ENCODE measurements at places on chromosomes 3 and 15.

- DNase-seq: no peak
These were observed 66.0 kb downstream of the IGSF11 start for GRCh38 chr3:118968640-118969039.

GRCh38 chr3:61894988-61895935 lies 333.9 kb downstream of the PTPRG start:
- no peak for DNase-seq

DNA sequence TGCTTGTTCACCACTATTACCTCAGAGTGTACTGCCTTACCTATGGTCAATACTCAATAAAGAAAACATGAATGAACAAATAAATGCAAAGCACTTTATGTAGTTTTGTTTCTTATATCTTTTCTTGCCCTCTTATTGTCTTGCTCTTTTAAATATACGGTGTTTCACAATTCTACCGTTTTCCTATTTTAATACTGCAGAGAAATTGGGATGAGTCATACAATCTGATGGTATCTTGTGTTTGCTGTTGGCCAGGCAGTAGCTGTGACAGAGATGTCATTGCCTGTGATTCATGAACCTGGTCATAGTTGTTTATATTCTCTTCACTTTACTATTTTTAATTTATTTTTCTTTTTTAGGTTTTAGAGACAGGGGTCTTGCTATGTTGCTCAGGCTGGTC lies 48.3 kb downstream of the SERP1 start:
- no peak for DNase-seq

DNA sequence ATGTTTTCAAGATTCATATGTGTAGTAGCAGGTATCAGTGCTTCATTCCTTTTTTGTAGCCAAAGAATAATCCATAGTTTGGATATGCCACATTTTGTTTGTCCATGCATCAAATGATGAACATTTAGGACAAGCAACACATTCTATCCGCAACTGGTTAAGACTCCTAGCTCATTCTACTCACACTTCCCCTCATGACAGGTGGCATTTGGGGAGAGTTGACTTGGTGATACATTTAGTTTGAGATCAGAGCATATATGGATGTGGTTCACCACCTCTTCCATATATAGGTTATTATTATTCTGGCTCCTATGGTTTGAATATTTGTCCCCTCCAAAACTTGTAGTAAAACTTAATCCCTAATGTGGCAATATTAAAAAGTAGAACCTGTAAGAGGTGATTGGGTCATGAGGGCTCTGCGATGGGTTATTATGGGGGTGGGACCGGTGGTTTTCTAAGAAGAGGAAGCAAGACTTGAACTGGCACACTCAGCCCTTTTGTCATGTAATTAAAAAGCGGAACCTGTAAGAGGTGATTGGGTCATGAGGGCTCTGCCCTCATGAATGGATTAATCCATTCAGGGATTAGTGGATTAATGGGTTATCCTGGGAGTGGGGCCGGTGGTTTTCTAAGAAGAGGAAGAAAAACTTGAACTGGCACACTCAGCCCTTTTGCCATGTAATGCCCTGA lies 75.3 kb upstream of the HRH1 start:
- no peak for DNase-seq

DNA sequence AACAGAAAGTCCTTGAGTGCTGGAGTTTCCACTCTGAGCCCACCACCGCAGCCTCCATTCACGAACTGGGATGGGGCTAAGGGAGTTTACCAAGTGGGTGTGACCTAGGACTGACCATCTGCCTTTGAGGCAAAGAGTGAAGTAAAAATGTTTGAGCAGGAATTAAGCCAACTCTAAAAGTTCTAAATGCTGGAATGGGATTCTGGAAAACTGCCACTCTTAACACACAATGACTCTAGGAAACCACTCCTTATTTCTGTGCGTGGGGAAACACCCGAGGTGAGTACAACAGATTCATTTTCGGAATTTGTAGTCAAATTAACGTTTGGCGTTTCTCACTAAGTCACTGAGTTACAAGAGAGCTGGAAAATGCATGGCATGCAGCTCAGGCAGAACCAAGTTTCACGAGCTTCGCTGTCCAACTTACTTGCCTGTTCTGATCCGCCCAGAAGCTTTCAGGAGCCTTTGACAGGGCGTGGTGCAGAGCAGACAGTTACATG lies 31.6 kb downstream of the ISL2 start:
- no peak for DNase-seq

GRCh38 chr3:10852066-10852808 lies 36.2 kb downstream of the SLC6A11 start:
- no peak for DNase-seq

DNA sequence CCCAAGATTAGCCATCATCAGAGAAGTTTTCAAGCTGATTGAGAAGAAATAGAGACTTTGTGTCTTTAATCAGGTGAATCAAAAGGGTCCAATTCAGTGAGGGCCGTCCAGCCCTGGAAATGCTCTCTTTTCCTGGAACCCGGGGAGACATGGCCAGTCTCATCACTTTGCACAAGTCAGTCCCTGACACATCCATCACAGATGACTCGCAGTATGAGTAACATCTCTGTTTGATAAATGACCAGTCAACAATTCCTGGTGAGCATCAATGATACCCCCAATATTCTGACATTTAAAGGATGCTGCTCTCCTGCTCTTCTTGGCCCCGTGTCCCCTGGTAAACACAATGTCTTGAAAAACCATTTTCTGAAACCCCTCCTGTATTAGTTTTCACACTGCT lies 26.7 kb downstream of the C3orf20 start:
- no peak for DNase-seq

DNA sequence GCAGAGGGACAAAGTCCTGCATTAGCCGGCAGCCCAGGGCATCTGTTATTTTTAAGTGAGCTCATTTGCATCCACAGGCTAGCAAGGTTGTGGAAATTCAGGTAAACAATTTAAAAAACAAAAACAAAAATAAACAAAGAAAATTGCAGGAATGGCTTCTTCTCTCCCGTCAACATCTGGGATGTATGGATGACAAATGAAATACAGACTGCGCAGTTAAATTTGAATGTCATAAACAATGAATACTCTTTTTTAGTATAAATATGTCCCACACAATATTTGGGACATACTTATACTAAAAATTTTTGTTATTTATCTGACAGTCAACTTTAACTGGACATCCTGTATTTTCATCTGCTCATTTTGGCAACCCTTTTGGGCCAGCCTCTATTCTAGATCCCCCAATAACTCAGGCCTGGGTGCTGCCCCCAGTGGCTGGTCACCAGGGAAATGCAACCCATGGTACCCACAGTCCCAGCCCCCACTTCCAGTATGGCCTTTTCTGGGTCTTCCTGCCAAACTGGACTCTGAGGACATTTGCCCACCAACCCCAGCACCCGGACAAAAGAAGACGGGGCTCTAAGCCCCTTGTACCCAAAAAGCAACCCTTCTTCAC lies 12.7 kb downstream of the GRM2 start:
- no peak for DNase-seq

Measured in NCI-H2029 (cell line).